Stimulated activated CD4-positive, alpha-beta T cell treated with anti-CD3 and anti-CD28 coated beads, Interleukin-12 subunit alpha, Interleukin-12 subunit beta, amount 100 ng/mL, for 24 hours (primary cell): ENCODE measurements at places on chromosomes 1 and 21.

DNA sequence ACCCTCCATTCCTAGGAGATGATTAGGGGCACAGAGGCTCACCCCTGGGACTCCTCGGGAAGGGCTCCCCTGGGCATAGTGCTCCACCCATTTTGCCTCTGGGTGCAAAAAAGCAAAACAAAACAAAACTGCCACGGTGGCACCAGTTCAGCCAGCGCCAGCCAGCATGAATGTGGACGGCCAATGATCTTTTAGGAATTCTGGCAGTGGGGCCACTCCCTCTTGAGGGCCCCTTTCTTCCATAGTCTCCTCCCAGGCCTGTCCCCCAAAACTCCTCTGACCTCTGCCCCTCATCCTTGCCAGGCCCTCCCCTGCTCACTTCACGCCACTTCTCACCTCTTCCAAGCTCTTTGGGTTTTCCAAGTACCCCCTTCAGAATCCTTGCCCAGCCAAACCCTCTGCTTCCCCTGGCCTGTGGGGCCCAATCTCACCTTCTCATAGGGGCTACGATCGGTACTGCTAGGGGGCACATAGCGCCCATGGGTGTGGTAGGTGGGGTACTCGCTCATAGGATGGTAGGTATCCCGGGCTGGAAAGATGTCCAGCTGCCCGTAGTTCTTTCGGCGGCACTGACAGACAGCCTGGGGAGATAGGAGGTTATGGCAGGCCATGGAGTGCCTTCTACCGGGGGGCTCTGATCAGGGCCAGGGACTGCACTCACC, 13.3 kb downstream of the TRIM46 start:
- DNase-seq, result no peak

DNA sequence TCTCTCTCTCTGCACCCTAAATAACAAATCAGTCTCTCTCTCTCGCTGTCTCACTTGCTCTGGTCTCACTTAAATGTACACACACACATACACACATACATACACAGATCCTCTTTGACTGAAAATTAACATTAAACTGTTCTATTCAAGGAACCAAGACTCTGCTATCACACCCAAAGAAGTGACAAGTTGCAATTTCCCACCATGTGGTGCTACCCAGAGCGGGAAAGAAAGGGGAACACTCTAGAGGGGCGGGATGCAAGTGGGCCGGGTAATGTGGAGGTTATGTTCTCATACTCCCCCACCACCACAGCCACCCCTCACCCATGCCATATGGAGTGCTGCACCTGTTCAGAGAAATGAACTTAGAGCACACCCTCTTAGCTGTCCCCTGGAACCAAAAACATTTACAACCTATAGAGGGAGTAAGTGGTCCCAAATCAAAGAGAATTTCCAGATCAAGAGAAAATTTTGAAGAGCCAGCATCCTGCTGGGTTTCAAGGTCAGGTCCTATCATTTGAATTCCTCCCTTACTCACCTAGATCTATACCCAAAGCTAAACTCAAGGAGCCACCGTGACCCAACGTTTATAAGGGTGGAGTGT, 319.4 kb downstream of the BRINP2 start:
- DNase-seq, result no peak

DNA sequence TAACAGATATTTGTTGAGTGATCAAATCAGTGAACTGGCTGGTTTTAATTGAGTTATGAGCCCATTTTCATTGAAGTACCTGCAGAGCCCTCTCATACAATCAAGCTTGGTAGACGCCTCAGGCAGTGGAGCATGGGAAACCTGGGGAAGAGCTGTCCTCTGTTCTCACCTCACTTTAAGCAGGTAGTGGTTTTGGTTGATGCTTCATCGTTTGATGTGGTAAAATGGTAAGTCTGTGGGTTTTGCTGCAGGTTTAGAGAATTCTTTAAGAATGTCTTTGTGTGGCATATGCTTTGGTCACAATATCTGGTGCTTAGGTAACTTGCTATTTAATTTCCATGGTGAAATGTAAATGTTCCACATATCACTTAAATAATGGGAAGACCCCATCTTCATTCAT, 10.0 kb downstream of the LAMC1 start:
- no peak for DNase-seq

DNA sequence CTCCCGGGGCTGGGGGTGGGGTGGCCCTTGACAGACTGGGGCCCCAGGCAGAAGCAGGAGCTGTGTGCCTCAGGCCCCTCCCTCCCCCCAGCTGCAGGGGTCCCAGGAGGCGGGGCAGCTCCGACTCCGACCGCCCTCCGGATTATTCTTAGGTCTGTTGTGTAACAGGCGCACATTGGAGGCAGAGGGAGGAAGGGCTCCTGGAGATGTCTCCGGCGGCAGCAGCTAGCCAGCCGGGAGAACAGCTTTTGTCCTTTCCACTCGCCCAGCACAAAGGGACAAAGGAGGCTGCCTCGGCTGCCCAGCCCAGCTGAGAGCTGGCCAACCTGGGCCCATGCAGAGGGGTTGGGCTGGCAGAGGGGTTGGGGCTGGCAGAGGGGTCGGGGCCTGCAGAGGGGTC, 29.7 kb upstream of the PLCH2 start:
- no peak for DNase-seq

DNA sequence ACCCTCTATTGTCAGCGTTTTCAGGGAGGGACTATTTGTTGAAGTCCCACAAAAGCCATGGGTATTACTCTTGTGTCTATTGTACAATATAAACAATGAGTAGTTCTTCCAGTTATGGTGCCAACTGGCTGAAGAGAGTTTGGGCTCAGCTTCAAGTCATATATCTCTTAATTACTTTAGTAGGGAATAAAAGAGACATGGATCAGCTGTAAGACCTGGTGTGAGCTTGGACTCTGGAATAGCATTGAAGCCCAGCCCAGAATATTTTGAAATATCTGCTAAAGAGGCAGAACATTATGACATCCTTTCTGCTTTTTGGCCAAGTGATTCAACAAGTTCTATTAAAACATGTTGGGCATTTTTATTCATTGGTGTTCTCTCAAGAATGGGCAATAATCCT, 224.9 kb downstream of the BACH1 start:
- no peak for DNase-seq

DNA sequence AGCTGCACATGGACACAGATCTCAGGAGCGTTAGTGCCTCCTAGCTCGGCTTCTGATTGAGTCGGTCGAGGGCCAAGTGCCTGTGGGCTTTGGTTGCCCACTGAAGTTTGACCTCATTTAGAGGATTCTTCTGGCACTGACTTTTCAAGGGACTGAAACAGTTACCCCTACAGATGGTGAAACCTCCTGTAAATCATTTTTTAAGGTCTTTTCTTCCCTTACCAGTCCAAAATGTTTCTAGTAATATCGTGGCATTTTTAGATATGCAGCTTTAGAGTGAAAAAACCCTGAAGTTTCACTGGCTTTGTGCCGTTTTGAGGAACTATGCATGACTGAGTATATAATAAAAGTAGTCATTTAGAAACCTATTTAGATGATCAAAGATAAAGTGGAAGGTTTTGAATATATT, 34.7 kb upstream of the L1TD1 start:
- no peak for DNase-seq

- DNase-seq, result no peak
Measured at GRCh38 chr1:80917826-80918225, 882.9 kb upstream of the ADGRL2 start.

GRCh38 chr1:113958691-113959090, 20.6 kb upstream of the OLFML3 start:
- DNase-seq, result no peak

DNA sequence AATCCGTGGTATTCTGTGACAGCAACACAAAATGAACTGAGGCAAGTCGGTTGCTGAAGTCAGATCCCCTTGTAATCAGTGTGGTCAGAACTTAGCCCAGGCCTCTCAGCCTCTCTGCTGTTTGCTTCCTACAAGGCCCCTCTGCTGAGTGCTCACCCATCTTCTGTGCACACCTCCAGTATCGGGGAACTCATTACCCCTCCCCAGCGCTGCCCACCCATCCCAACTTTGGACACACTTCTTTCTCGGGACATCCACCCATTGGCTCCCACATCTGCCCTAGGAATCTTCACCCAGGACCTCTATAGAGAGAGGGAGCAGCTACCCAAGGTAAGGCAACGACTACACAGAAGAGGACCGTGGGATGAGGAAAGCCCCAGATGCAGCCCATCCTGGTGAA, 217.5 kb downstream of the MATN1 start:
- DNase-seq, result no peak

DNA sequence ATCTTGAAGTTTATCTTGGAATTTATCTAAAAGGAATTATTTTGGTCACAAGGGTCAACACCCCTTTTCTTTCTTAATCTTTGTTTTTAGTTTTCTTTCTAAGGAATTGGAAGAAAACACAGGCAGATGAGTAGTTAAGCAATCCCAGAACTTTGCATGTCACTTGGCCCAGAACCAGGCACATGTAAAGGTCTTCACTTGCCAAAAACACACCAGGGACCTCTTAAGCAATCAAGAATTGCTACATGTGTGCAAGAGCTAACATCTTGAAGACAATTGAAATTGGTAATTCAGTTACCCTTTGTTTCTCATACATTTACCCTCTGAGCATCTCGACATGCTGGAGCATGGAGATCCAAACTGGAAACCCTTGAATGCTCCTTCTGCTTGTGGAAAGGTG, 114.2 kb downstream of the ZC3H11B start:
- DNase-seq, result no peak

DNA sequence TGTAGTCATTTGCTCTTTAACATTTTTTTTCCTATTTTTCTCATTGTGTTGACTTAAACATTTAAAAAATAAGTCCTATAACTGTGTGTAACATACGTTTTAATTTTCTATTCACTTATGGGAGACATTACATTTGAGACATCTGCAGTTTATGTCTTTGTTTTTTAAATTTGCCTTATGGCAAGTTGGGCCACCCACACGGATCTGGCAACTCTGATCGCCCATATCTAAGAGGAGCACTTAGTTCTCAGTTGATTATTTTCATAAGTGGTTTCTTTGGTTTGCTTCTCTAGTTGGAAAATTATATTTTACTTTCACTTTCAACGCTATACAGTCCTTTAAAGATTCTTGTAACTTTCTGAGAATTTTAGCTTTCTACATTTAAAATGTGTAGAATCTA, 13.8 kb upstream of the ZNF124 start:
- DNase-seq, result no peak

DNA sequence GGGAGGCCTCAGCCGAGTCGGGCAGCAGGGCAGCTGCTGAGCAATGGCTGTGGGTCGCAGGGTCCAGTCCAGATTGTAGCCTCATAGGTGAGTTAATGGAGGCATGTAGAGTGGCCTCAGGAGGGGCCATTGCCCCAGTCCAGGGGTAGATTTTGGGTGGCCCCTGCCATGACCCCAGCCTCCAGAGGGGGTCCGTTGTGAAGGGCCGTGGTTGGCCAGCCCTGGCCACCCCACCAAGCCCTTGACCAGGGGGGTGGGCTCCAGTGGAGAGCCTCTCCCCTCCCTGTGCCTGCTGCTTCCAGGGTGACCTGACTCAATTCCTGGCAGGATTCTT, 26.1 kb downstream of the TRPM2 start:
- DNase-seq, result no peak

GRCh38 chr1:44013949-44014348, 17.3 kb downstream of the SLC6A9 start:
- no peak for DNase-seq

GRCh38 chr1:239896569-239896968, 195.1 kb upstream of the FMN2 start:
- no peak for DNase-seq

- no peak for DNase-seq
Measured at GRCh38 chr1:100267284-100267683, 1.3 kb downstream of the RTCA start.

DNA sequence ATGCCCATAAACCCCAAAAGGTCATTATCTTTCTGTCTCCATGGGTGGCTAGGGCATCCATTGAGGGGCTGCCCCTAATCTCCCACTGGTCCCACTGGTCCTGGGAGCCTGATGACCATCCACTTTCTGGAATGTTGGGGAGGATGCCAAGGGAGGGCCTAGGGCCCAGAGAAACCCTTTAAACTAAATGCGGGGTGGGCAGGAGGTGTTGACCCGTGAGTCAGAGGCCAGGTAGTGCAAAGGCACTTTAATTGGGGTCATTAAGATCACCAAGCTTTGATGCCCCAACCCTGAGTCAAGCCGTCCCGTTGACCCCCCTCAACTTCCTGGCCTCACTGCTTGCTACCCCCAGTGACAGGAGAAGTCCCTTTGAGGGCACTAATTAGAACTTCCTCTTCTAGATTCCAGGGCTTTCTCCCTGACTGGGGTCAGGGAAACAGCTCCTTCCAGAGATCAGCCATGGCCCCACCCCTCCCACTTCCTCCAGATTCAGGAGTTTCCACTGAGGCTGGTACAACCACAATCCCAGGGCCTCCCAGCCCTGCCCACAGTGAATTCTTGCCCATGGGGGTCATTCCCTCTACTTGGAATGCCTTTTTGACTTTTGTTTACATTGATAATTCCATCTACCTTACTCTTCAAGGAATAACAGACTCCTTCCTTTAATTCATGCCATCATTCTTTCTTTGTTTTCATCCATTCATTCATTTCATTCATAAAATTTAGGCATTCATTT, 15.5 kb upstream of the SERINC2 start:
- DNase-seq, result no peak

DNA sequence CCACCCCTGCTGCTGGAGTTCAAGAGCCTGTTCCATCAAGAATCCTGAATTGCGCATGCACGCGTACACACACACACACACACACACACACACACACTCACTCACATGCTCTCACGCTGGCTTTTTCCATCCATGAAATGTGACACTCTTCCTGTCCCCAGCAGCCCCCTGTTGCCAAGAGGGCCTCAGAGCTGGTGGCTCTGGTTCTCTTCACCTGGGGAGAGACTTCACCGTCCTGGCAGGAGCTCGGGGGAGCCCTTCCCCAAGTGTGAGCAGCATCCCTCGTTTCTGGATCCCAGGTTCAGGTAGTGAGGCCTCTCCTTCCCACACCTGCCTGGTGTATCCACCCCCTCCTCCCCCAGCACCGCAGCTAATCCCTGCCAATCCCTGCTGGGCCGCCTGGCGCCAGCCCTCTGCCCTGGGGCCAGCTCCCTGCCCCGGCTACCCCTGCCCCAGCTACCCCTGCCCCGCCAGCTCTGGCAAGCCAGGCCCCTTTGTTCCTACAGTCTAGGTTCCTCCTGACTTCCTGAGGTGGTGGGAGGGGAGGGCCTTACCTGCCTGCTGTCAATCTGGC, 9.9 kb downstream of the PLOD1 start:
- no peak for DNase-seq

- DNase-seq, result no peak
Measured at GRCh38 chr1:203475012-203475981, at the start of gene PRELP. PRELP (plus strand) TSS chr1:203475806; CDS start chr1:203483185, 7,379 bp downstream.

- no peak for DNase-seq
Measured at GRCh38 chr1:14614341-14614740, 15.9 kb downstream of the KAZN start.
